ENCODE measurements at places on chromosomes 7 and 10.

- DNase-seq, result no peak
Measured at GRCh38 chr10:13733071-13733470, 146.3 kb downstream of the PRPF18 start.

DNA sequence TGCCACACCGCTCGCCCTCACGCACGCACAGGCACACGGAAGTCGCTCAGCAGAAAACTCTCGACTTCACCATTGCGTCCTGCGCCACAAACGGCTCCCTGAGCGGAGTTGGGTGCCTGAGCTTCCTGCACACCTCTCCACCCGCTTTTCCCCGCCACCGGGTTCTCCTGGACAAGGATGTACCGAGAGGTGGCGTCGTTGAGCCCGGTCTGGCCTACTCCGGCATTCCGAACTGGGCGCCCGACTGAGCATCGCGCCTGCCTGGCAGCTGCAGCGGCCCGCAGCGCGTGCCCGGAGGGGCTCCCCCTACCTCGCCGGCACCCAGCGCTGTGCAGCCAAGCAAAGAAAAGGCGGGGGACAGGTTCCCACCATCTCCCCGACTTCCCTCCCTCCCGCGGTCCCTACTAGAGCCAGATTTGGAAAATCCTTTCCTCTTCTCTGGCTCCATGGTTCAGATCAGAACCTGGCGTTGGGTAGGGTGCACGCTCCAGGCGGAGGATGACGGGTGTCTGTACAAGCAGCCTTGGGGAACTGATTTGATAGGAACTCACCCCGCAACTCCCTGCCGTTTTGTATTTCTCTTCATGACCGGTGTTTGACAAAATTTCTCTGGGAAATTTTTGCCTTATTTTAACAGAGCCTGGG, 1.7 kb downstream of the SORCS3 start:
- DNase-seq, result no peak

- DNase-seq, result no peak
Measured at GRCh38 chr7:80335511-80336231, 176.2 kb downstream of the GNAT3 start.

- no peak for DNase-seq
Measured at GRCh38 chr10:2953495-2953894, 113.9 kb upstream of the PFKP start.

DNA sequence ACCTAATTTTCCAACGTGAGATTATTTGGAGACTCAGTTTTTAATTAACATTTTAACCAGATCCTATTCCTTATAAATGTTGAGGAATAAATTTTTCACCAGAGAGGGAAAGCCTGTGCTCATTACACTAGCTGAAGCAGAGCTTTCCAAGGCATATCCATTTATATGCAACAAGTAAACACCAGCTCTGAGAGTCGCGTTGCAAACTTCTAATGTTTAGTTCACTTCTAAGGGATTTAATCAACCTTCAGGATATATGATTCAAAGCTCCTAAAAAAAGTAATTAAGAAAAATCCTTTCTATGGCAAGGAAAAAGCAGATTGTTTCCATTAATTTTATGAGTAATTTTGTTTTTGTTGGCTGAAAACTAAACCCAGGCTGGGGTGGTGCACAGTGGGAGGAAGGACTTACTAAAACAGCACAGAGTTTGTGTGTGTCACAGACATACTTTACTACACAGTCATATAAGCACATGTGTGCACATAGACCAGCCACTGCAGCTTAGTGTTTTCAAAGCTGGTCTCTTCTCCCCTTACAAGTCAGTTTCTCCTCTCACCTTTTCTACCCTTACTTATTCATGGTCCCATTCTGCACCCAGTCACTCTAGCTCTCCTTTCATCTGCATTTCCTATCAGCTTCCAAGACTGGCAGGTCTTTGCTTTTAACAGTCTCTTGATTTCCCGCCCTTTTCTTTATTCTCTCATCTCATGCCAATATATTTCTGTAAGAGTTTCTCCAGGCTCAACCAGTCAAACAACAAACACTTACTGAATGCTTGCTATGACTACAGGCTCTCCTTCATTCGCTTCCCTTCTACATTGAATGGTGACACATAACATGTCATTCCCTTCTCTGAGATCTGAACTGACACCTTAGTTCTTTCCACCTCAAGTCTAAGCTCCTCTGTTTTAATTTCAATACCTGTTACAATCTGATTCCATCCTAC, 81.1 kb upstream of the FZD1 start:
- DNase-seq, result peak; percentile 94

DNA sequence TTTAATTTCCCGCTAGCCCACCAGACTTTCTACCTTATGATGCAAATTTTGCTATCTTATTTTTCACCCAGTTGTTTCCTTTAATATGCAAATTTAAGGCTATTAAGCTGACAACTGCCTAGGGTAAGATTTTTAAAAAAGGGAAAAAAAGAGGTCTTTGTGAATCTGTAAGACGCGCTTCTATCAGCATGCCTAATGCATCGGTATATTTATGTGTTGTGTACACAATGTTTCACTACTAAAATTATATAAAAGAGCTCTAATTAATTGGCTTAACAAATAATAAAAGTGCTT, 386.6 kb downstream of the KIF20B start:
- no peak for DNase-seq

DNA sequence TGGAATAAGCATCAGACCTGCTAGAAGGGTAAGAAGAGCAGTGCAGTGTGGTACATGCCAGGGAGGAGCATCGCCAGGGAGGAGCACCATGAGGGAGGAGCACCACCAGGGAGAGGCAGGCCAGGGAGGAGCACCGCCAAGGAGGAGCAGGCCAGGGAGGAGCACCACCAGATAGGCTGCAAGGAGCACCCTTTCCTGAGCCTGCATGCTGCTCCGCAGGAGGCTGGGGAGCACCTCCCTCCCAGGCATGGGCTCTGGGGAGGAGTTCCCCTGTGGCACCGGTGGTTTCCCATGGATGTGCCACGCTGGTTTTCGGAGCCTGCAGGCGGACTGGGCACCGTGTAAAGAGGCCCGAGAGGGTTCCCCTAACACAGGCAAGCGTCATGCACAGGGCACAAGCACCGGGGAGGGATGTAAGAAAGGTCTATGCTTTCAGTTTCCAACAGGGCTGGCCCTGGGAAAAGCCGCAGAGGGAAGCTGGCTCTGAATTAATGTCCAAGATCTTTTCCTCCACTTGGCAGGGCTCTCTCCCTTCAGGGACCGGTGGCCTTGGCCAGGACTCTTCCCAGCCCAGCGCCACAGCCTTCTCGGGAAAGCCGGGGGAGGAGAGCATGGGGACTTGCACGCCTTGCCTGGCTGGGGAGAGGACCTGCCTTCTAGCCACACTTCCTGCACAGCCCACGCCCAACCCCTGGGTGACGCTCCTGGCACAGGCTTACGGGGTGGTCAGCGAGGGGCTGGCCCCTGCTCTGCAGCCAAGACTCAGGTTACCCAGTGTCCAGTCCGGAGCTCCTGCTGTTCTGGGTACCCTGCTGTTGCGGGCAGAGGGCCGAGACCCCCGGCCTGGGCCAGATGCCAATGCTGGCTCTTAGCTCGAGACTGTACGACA, 11.5 kb upstream of the GPER1 start:
- no peak for DNase-seq

GRCh38 chr10:72800741-72801092, 92.8 kb upstream of the OIT3 start:
- DNase-seq, result no peak

Measured in fibroblast of skin of left quadriceps (primary cell).